ENCODE measurements at places on chromosomes 2 and 18.

GRCh38 chr2:239936838-239937581, 88.1 kb downstream of the NDUFA10 start:
- peak; percentile 72 for DNase-seq

DNA sequence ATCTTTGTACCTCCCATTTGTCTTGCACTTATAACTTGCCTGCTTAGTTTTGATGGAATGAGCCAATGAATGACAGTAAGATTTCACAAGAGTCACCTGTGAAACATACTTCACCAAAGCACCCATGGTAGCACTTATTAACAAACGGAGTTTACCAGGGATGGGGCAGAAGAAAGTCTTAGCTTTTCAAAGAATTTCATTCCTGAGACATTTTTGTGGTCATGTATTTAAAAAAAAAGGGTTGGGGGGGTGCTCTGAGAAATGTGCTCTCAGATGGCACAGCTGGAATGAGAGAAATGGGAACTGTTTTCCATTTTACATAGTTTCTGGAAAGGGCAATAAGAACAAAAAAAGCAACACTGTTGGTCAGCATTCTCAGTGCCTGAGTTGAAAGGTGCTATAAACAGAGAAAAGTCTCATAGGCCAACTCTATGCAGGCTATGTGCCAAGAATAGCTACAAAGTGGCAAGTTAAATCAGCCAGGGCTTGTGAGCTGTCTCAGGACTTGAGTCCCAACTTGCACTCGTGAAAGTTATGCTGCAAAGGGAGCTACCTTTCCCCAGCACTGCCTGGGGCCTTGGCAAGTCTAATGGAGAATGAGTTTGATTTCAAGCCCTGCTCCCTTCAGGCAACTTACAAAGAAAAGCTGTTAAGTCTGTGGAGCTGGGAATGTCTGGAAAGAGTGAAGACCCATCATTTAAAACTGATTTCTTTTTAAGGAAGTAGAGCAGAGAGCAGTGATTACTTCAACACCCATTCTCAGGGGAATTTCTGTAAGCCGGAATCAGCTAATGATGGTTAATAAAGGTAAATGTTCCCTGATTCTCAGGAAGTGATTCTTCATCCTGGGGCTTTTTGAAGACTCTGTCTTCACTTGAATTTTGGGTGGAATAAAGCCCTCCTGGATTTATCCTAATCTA, 170.6 kb downstream of the SLC8A1 start:
- no peak for DNase-seq

- no peak for DNase-seq
Measured at GRCh38 chr18:68439642-68440041, 275.3 kb downstream of the TMX3 start.

DNA sequence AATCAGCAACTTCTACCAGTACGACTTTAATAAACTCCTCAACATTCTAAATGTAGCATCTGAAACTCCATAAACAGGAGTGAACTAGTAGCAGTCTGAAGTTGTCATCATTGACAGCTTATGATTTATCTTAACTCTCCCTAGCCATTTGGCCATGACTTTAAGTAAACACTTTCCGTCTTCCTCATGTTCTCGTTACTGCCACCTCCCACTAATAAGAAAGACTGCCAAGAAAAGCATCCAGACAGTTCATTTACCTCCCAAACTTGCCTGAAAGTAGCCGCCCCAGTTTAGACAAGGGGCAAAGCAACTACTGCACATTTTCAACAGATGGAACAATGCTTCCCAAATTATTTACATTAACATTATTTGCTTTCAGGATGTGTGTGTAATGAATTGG, 287.5 kb downstream of the OSR1 start:
- DNase-seq: no peak

DNA sequence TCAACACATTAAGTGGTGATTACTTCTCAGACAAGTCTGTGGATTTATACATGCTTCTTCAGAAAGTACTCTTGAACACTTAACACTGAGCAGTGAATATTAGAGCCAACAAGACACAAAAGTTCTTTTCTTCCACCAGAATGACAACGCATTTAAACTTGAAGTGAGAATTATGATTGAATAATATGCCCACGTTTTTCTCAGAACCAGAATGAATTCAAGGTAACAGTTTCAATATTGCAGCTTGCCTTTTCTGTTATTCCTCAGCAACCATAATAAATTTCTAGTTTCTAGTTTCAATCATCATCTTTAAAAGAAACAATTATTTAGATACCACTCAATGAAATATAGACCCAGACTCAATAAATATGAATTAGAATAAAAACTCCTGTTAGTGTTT, 547.0 kb downstream of the NUP35 start:
- no peak for DNase-seq

GRCh38 chr2:226660526-226660925, 139.1 kb downstream of the IRS1 start:
- DNase-seq: peak; percentile 80

DNA sequence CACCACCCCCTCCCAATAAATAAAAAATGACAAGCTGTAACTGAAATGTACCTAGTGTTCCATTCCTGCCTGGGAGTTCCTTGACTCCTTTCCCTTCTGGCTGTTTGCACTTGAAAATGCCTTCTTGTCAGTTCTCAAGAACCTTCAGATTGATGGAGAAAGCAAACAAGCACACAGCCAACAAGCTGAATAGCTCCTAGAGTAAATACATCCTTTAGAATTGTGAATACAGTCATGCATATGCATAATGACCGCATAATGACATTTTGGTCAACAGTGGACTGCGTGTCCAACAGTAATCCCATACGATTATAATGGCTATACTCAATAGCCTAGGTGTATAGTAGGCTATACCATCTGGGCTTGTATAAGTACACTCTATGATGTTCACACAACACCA, 97.0 kb downstream of the LYPD6 start:
- no peak for DNase-seq

DNA sequence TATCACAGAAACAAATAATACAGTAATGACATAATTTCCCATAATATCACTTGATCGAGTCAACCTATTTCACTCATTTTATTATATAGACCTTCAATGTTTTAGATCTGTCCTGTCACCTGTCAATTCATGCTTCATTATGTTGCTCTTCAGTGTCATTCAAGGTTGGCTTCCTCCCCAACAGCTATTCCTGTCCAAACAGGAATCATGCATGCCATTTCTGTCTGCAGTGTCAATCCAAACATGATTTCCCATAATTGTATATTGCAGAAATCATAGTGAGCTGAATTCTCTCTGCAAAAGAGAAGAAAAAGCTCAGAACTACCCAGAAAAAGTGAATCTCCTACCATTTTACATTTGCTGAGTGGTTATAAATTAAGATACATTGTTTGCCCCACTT, 628.6 kb downstream of the NR4A2 start:
- DNase-seq: no peak

DNA sequence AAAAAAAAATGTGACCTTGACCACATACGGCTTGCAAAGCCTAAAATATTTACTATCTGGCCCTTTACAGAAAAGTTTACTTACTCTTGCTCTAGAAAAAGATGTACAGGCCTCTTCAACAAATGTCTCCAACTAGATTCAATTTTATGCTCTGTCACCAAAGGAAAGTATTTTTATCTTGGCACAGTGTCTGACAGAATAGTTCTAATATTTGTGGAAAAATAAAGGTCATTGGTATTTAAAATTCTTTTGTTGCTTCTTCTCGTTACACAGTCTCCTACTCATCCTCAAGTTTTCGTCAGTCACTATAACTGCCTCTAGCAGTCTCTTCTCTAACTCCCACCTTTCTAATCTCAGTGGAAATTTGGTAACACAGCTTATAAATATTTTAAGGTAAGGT, 1.4 kb downstream of the RBKS start:
- no peak for DNase-seq

DNA sequence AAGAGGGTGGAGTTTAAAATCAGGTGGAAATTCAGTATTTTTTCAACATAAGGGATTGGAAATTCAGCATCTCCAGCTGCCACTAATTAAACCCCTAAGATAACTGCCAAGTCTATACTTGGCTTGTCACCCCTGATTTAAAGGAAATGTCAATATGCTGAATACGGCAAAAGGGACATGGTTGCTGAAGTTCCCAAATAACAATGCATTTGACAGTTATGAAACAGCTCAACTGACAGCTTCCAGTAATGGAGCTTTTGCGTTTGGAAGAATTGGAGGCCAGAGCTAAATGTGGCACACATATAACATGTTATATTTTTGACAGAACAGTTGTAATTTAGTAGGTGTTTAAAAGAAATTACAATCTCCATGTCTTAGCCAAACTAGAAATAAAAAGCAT, 1867.9 kb upstream of the LRRTM1 start:
- no peak for DNase-seq

DNA sequence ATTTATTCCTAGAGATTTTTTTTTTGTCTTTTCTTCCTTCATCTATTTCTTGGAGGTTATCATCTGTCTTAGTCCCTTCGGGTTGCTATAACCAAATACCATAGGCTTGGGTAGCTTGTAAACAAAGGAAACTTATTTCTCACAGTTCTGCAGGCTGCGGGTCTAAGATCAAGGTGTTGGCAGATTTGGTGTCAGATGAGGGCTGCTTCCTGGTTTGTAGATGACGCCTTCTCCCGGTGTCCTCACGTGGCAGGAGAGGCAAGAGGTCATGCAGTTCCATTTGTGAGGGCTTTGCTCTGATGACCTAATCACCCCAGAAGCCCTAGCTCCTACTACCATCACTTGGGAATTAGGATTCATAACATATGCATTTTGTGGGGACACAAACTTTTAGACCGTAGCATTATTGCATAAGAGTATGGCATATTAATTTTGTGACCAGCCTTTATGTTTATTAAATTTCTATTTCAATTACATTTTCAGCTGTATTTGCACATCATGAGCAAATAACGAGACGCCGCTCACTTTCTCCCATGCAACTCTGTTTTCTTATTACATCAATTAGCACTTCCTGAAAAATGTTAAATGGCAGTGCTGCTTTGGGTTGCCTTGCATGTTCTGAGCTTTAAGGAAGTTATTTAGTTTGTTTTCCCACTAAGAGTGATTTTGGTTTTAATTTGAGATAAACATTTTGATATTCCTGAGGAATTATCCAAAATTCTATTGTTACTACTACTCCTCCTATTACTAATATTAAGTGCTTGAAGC, 246.4 kb upstream of the HDAC4 start:
- DNase-seq: peak; percentile 32

DNA sequence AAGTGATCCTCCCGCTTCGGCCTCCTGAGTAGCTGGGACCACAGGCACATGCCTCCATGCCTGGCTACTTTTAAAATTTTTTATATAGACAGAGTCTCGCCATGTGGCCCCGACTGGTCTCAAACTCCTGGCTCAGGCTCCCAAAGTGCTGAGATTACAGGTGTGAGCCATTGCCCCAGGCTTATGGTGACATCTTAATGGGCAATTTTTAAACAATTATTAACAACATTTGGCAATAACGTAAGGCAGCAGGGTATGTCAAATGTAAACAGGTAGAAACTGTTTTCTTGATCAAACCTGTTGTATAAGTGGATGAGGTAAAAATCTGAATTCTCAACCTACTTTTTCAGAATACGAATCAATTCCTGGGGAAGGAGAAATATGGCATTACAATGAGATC, 11.0 kb downstream of the FECH start:
- no peak for DNase-seq

DNA sequence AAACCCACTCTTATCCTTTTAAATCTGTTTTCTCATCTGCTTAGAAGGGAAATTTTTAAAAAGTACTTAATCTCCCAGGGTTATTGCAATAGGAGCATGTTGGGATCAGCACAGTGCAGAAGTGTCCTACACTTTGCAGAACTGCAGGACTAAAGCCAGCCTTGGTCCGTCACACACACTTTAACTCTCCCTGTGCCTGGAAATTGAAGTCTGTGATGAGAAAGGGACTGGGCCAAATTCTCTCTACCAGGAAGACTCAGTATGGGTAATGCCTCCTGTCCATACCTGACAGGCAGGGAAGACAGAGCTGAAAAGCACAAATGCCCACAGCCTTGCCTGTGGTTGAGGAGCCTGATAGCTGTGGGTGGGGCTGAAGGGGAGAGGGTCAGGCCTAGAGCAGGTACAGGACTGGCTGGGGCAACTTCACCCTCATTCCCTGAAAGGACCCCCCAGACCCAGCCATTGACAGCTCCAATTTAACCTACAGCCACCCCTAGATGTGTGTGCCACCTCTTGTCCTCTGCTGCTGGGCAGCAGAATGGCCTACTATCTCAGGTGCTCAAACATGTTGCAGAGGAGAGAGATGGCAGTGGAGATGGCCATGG, 377.2 kb upstream of the KLHL29 start:
- DNase-seq: no peak

DNA sequence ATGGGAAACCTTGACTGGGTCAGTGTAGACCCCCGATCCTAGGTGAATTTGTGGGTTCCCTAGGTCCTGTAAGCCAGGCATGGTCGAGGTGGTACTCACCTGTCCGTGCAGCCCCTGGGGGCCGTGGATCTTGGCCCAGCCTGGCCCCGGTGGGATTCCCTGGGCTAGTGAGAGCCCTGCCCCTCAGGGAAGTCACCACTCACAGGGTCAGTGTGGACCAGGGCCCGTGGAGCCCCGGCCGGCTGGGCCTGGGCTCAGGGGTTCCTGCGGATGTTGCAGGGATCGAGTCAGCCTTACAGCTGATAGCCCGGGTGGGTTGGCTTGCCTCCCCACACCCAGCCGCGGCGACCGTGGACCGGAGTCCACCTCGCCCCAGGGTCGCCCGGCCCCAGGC, 528 bp downstream of the ATG9A start:
- DNase-seq: no peak

DNA sequence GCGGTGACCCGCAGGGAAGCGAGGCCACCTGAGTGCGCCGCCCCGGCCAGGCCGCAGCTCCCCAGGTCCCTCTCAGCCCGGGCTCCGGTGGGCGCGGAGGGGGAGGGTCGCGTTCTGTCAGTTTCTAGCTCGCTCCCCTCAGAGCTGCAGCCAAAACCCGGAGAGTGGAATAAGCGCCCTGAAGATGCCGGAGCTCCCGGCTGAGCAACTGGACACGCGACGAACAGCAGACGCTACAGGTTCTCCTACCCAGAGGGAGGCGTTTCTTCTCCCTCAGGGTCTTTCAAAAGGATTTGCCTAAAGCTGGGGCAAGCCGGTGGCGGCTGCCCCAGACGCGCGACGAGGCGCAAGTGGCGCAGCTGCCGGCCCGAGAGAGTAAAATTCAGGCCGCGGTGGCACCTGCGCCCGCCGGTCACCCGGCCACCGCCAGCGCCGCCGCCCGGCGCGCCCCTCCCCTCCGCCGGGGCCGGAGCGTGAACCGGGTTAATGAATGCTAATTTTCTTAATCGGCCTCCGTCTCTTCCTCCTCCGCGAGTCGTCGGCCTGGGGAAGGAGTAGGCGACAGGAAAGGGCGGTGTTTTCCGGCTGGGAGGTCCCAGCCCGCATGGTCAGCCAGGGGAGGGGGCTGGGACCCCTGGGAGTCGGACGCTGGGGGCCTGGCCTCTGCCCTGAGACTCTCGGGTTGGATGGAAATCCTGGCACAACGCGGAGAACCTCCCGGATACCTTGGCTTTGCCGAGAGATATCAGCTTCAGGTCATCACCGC, 845 bp upstream of the CDC42EP3 start:
- peak; percentile 98 for DNase-seq

DNA sequence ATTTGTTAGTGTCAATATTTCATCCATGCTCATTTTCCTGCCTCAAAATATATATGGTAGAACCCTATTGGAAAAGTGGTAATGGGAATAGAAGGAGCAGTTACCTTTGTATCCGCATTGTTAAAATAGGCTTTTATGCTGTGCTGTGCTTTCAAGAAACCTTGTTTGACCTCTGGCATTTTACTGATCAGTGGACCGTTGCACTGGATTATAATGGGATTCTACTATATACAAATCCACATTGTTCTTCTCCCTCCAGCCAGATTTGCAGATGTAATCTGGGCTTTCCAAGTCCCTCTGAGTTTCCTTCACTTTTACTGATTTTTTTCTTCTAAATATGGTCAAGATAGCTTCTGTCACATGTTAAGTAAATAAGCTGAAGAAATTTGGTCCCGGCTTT, 23.3 kb upstream of the FAM237A start:
- DNase-seq: no peak

GRCh38 chr18:46574000-46574742, 82.8 kb downstream of the LOXHD1 start:
- no peak for DNase-seq

All from NB4 (cell line).